ENCODE measurements at places on chromosomes 3 and 15.

GRCh38 chr15:41506796-41507341 is 6.8 kb downstream of the LTK start:
- DNase-seq = no peak

DNA sequence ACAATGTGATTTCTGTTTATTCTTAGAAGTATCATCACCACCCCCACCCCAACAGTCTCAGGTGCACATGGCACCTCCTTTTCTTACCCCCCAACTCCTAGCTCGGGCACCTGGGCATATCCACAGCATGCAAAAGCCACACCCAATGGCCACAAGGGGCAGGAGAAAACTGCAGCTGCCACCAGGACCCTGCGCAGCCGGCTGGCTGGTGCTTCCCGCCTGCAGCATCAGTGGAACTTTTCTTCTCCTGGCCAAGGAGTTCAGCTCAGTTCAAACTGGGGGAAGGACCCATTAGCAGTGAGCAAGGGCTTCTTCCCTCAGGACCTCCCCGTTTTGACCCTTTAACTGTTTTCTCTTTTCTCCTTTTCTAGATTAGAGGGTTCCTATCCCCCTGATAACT is 44.8 kb downstream of the TM4SF18 start:
- no peak for DNase-seq

DNA sequence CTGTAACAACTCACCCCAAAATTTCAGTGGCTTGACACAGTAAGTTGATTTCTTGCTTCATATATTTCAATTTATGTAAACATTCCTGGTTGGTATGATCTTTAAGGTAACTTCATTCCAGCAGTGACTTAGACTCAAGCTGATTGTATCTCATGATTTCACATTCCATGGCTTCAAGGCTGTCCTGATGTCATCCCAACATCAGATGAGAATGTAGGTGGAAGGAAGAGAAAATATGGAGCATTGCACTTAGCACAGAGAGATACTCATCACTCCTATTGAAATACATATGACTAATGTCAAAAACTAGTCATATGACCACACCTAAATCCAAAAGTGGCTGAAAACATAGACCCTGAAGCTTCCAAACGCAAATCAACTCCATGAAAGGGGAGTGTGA is 793.8 kb downstream of the TBL1XR1 start:
- DNase-seq = no peak

- DNase-seq = no peak
These were observed 9.8 kb downstream of the AGBL1 start for GRCh38 chr15:86089422-86089821.

- DNase-seq = no peak
These were observed 30.0 kb downstream of the HMCES start for GRCh38 chr3:129308636-129309035.

DNA sequence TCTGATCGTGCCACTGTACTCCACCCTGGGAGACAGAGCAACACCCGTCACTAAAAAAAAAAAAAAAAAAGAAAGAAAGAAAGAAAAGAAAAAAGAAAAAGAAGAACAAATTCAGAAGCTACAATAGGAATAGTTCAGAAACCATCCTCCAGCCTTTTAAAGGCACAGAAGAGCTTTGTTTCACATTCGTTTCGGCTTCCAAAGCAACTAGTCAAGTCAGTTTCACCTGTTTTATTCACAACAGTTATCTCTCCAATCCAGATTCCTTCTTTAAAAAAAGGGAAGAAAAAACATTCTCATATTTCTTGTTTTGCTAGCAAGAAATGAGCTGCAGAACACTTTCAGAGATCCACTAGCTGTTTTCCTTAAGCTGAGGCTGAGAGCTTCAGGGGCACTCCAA is 767.7 kb upstream of the CFAP20DC start:
- no peak for DNase-seq

DNA sequence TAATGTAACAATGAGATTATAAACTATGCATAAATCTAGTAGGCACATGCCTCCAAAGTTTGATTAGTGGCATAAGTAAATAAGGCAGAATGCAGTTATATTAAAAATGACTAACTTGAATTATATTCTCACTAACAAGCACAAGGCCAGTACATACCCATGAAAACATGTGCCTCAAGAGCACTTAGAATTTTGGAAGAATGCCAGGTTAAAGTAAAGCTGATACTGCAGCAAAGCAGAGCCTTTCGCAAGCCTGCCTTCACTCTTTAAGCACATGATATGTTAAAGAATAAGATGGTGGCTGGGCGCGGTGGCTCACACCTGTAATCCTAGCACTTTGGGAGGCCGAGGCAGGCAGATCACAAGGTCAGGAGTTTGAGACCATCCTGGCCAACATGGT is 49.0 kb downstream of the KBTBD12 start:
- DNase-seq = no peak

DNA sequence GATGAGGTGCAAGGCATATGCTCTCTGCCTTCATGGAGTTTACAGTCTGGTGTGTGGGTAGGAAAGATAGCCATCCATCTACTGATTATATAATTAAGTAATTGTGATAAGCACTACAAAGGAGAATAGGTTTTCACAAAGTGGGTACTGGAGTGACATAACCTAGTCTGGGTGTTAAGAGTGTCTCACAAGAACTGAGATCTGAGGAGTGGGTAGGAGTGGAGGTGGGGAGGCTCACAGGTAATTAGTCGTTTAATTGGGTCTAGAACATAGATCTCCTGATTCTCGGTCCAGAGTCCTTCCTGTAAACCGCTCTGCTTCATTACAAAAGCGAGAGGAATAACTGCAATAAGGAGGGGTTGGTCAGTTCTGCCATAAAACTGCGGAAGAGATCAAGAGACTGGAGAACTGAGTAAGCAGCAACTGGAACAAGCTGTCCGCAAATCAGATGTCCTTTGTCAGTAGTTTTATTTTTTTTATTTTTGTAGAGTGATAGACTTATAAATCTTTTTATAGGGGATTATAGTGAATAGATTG is 2.2 kb downstream of the NEO1 start:
- no peak for DNase-seq

GRCh38 chr3:161422171-161422700 is 50.9 kb upstream of the SPTSSB start:
- DNase-seq = no peak

DNA sequence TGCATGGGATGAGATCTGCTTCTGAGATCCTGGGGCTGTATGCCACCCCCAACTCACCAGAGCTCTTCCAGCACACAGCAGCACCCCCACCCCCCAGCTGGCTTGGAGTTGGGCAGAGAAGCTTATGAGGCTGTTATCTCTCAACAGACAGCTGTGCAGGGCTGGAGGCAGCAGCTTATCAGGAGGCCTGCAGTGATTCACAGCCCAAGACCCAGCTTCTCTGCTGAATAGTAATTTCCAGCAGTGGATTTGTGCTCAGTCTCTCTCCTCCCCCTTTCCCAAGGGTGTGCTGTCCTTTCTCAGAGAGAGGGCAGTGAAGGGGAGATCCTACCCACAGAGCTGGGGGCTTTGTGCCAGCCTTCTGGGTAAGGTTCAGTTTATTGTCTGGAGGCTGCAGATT is 2.1 kb downstream of the RPP25 start:
- no peak for DNase-seq

- DNase-seq = no peak
These were observed 70.2 kb upstream of the CD96 start for GRCh38 chr3:111471831-111472230.

GRCh38 chr3:171431550-171431949 is 28.7 kb downstream of the TNIK start:
- no peak for DNase-seq

- no peak for DNase-seq
These were observed 51.4 kb upstream of the CHMP2B start for GRCh38 chr3:87175732-87176131.

GRCh38 chr3:189947068-189947467 is 173.6 kb downstream of the P3H2 start:
- no peak for DNase-seq

GRCh38 chr3:71495708-71496472 is 87.6 kb downstream of the FOXP1 start:
- DNase-seq = no peak

DNA sequence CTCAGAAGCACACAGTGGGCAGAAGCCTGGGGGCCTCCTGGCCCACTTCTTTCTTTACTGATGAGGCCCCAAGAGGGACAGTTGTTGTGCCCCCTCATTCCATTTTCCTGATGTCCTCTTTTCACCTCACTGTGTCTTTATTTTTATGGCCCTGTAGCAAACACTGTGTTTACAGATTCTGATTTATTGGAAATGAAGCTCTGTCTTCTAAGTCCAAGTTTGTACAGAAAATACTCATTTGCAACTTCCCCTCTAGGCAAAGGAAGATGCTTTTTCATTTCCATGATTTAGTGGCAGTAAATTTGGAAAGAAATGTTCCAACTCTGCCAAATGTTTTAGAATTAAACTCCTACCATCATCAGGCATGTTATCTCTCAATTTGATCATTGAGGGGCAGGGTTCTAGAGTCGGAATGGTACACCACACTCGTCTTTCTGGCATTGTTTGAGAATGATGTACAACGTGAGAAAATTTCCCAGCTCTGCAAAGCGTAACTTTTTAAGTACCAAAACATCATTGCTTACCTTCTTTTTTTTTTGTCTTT is 129.7 kb downstream of the ARNT2 start:
- no peak for DNase-seq

DNA sequence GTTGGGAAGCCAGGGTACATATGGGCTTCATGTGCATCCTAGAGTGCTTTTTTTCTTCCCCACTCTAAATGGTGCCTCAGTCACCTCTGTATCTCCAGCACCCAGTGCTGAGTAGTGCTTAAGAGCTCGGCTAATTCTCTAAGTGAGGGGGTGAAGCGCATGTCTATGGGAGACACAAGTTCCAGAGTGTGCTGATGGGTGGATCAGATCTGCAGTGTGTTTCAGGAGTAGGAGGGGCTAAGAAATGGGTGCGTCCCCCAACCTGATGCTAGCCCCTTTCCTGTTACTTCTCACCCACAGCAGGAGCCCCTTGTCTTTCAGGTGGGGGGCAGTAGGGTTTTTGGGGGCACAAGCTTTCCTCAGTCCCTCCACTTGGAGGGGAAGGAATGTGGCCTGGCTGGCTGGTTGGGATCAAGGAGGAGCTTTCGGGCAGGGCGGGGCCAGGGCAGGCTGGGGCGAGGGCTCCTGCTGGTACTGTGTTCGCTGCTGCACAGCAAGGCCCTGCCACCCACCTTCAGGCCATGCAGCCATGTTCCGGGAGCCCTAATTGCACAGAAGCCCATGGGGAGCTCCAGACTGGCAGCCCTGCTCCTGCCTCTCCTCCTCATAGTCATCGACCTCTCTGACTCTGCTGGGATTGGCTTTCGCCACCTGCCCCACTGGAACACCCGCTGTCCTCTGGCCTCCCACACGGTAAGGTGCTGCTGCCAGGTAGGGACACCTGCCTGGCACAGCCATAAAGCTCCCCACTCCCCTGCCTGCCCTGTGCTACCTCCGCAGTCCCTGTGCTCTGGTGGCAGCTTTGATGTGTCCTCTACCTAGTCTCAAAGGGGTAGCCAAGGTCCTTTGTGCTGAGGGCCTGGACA is at the start of gene IL17RE:
TSS of gene IL17RE (plus strand) at position 477 of the 866 bp plus-strand sequence. CDS start at position 562, 85 bp downstream.
- DNase-seq = no peak

DNA sequence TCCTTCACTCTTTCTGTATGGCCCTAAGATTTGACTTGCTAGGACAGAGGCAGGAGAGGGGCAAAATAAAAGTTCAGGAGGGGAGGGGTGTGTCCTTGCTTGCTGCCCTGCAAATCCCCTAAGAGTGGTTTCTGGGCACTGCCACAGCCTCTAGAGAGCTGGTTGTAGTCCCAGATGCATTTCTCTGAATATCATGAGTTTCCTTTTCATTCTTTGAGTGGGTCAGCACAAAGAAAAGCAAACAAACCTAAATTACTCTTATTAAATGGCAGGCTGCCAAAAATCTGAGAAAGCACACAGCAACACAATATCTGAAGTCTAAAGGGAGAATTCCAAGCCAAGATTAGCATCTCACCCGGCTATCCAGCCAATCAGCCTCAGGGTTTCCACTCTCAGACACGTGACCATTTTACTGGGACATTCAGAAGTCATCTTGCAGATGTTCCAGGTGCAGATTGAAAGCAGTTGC is 919.3 kb downstream of the TUSC7 start:
- DNase-seq = no peak

- no peak for DNase-seq
These were observed 346.8 kb downstream of the CNTN3 start for GRCh38 chr3:74267588-74268184.

DNA sequence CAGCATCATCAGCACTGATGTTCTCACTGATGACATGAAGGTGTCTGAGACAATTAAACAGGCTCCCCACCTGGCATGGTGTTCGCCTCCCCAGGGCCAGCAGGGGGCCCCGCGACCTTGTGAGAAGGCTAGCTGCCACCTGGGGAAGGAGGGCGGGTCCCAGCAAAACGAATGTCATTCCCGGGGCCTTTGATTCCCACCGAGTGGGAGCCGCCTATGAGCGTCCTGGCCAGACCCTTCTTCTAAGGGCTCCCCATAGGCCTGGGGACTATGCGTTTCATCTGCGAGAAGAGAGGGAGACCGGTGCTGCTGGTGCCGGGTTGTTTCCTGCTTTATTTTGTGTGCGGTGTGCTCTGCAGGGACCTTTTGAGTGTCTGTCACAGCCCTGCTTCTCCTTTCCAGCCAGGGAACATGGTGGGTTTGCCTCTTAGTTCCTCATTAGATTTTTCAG is 20.5 kb upstream of the MINDY4B start:
- DNase-seq = peak; percentile 50
